ENCODE measurements at places on chromosomes 11 and 22. TPM values are rescaled to one million over a fixed set of nuclear protein-coding genes. Genes with fewer than 3 reads are reported as not detected.

Gene LIF
- 37.6 TPM for total RNA-seq

Gene ANO3
- not detected for total RNA-seq

Gene IL18
- total RNA-seq = 94.3 TPM

Gene APOL4
- not detected for total RNA-seq

Gene SELENOM
- total RNA-seq = 77.3 TPM

Gene TOM1
- total RNA-seq = 13.2 TPM

Gene SUSD2
- 49.5 TPM for total RNA-seq

Gene YPEL1
- 0.18 TPM for total RNA-seq

Gene ADAMTS8
- 0.49 TPM for total RNA-seq

Gene DCHS1
- 0.08 TPM for total RNA-seq

Gene TIMP3
- 2.0 TPM for total RNA-seq

Gene C11orf86
- 60.2 TPM for total RNA-seq

Gene MIAT
- 0.34 TPM for total RNA-seq

Gene TTLL1
- total RNA-seq = 2.0 TPM

Gene HTR3B
- not detected for total RNA-seq

Gene ISX
- not detected for total RNA-seq

Measured in A549 treated with RU486 at 1 μM for 4 hours (cell line).